ENCODE measurements at places on chromosomes 13 and 19.
A peak's percentile ranks its signal among the peaks of the same experiment; 100 is the strongest.

DNA sequence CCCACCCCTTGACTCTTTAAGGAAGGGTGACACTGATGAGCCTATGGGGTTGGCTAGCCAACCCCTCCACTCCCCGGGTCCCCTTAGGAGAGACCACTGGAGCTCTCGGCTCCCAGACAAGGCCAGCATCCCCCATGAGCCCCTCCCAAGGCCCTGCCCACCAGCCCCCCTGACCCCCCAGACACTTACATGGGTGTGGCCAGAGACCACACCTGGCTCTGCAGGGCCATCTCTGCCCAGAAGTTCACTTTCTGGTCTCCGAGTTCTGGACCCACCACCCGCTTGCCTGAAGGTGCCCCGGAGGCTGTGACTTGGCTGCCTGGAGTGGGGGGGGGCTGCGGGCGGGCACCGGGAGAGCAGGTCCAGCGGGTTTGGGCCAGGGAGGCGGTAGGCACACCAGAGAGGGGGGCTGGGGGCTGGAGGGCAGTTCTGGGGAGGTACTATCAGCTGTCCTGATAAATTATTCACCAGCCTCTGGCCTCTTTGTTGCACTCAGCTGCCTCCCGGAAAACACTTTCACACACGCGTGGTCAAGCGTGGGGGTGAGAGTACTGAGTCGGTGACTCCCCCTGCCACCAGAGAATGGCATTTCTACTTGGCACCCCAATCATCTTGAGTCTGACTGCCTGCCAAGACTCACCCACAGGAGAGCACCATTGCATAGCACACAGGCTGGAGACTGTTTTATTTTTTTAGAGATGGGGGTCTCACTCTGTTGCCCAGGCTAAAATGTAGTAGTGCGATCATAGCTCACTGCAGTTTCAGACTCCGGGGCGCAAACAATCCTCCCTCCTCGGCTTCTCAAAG, at the start of gene PALM3:
Gene PALM3 (minus strand): TSS at position 326 of the 807 bp plus-strand sequence. CDS start 96 bp downstream, at position 230.
- DNase-seq = no peak

GRCh38 chr19:11375143-11375948, 880 bp downstream of the SWSAP1 start:
- DNase-seq = peak; percentile 44

DNA sequence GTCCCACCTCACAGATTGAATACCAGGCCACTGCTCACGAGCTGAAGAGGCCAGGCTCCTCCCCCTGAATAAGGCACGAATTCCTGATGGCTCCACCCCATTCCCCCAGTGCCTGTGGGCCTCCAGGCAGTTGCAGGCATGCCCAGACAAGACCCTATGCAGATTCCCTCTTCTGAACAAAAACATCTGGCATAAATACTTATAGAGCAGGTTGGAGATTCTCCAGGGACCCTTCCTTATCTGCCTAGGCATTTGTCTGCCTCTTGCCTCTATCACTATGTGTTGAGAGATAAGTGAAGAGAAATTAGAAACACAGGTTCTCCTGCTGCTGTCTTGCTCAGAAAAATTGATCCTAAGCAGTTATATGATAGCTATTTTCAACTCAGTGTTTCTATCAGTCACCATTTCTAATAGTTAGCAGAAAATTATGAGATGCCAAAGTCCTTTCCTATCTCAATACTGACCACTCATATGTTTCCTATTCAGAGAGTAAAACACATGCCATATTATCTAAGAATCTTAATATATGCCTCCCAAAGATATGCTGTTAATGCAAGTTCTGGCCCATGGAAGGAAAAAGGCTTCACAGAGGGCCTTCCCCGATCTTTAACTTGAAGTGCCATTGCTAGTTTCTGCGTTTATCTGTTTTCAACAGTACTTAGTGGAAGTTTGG, 364.0 kb downstream of the KCTD12 start:
- DNase-seq = no peak

GRCh38 chr19:46453661-46454060, 17.7 kb downstream of the PNMA8A start:
- DNase-seq = no peak

GRCh38 chr13:24270639-24271141, 38.7 kb upstream of the C1QTNF9 start:
- no peak for DNase-seq

DNA sequence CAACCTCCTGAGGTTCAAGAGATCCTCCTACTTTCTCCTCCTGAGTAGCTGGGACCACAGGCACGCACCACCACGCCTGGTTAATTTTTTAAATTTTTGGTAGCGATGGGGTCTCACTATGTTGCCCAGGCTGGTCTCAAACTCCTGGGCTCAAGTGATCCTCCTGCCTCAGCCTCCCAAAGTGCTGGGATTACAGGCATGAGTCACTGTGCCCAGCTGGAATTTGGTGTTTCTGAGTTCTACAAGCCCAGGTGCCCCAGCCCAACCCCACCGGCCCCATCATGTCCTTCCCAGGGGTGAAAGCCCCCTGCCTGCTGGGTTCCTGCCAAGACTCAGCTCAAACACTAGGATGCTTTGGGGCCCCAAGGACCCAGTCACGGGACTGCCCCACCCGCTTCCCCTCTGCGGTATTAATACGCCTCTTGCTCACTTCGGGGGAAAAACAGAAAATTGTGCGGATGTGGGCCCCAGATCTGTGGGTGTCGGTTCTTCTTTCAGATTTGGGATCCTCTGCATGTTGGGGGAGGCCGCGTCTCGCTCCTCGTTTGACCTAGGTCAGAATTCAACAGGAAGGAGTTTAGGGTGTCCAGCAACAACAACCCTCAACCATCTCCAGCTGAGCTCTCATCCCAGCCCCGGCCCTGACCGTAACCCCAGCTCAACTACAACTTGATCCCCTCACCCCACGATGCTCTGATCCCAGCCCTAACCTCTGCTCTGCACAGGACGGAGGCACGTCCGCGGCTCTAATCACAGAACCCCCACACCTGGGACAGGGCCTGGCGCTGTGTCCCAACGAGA, 3.7 kb upstream of the FCER2 start:
- DNase-seq = peak; percentile 47
